ENCODE measurements at places on chromosomes 11 and 22.

DNA sequence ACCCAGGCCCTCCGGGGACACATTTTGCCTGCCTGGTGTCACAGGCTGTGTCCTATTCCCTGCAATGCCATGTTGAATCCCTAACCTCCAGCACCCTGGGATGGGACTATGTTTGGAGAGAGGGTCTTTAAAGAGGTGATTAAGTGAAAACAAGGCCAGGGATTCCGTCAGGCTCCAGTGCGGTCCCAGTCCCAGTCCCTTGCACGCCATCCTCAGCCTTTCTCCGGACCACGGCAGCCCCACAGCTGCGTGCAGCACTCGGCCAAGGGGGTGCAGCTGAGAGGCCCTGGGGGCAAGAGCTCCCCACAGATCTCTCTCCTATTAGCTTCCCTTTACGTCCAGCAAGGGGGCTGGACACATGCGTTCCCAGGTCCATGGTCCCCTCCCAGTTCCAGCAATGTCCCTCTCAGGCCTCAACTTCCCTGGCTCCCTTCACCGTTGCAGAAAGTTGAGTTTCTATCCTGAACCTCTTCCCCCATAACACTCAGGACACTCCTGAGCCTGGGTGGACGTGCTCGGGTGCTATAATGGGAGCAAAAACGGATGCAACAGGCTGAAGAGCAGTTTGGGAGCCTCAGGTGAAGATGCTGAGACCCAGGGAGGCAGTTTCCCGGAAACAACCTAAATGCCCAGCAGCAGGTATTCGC is 1422.7 kb downstream of the BRD1 start:
- DNase-seq = no peak

- no peak for DNase-seq
Measured at GRCh38 chr11:83572581-83573496, 286.7 kb upstream of the CCDC90B start.

- DNase-seq = no peak
Measured at GRCh38 chr22:30946354-30946753, 22.2 kb downstream of the MORC2 start.

DNA sequence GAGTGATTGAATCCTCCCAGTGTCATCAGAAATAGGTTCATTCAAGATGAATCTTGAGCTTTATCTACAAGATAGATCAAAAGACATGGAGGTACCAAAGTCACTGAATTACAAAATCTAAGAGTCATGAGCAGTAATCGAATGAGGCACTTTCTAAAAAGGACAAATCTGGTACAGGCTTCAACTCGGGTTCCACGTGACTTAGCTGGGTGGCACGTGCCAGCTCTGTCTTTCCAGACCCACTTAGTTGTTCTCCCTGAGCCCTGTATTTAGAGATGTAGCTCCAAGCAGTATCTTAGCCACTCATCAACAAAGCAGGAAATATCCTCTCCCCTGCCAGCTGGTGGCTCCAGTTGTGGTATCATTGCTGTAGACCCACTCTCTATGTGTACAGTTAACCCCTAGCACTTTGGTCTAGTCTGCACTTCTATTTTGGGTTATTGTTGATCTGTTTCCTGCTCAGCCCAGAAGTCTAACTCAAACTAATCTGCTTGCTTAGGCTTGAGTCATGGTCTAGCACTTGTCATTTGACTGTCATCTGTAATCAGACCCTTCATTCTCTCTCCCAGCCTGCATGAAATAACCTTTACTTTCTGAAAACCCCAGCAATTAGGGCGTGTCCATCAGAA is 528.7 kb downstream of the ETS1 start:
- no peak for DNase-seq

DNA sequence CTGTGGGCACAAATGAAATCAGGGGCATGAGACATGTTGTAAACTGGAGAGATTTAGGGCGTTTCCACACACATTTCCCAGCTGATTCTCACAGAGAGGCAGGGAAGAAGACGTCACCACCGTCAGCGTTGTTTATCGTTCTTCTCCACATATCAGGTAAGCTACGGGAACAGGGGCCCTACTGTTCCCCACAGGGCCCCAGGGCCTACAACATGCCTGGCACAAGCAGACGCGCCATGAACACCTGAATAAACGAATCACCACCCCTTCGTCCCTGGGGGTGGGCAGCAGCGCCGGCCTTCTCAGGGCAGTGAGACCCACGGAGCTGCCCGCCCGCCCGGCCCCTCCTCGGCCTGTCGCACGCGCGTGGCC is 342 bp downstream of the EFCAB6 start:
- DNase-seq = no peak

- no peak for DNase-seq
Measured at GRCh38 chr11:111707039-111707690, 59.0 kb downstream of the PPP2R1B start.

DNA sequence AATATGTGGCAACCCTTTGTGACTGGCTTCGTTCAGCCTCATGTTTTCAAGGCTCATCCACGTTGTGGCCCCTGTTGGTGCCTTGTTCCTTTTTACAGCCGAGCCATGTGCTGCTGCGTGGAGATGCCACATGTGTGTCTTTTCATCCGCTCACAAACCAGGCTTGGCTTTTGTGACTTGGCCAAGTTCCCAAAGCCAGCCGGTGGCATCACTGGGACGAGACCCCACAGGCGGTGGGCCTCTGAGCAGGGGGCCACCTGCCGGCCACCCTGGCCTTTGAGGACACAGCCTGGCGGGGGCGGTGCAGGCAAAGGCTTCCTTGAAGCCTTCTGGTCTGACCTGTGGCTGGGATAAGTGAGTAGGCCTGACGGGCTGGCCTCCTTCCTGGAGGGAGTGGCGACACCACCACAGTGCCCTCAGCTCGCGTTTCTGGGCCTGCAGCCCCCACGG is 10.5 kb downstream of the GRK2 start:
- peak; percentile 77 for DNase-seq

DNA sequence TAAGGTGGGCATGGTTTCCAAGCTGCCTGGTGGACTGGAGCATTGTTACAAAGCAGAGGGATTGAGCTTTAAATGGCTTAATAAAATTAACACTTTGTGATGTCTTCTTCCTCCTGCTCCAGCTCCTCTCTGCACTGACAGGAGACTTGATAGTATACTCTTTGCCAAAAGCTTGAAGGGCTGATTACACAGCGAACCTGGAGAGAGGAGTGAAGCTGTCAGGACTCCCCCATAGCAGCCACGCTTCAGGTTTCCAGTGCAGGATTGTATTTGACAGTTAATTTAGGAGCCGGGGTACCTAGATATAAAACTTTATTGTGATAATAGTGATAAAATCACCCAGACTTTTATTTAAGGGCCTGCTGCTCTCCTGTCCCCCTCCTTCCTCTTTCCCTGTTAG is 50.0 kb downstream of the TRIM44 start:
- no peak for DNase-seq

DNA sequence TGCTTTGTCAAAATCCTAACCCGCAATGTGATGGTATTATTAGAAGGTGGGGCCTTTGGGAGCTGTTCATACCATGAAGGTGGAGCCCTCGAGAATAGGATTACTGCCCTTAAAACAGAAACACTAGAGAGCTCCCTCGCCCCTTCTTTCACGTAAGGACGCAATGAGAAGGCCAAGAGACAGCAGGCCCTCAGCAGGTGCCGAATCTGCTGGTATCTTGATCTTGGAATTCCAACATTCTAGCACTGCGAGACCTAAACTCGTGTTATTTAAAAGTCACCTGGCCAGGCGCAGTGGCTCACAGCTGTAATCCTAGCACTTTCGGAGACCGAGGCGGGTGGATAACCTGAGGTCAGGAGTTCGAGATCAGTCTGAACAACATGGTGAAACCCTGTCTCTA is 33.1 kb downstream of the LARGE1 start:
- no peak for DNase-seq

DNA sequence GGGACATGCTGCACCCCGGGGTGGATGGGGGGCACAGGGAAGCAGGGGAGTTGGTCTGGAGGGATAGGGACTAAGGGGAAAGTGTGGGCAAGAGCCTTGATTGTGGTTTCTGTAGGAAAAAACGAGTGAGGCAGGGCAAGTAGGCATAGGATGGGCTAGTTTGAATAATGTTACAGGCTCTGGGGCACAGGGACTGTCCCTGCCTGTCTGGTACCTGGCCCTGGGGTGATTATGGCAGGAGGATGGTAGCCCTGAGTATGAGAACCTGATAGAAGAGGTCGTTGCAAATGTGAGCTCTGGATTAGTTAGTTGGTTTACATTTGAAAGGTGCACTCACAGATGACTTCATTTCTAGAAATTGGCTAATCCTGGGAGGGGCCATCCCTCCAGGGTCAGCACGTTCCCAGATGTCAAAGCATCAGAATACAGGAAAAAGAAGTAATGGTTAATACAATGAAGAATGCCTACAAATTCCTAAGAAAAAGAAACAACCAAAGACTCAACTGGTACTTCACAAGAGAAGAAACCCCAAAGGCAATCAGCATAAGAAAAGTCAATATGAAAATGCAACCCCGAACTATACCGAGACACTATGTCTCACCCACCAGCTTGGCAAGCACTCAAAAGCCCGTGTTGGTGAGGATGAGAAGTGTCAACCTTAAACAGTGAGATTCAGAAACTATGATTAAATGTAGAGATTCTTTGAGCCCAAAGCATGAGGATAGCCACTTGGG is 11.3 kb upstream of the SMIM38 start:
- DNase-seq = no peak

DNA sequence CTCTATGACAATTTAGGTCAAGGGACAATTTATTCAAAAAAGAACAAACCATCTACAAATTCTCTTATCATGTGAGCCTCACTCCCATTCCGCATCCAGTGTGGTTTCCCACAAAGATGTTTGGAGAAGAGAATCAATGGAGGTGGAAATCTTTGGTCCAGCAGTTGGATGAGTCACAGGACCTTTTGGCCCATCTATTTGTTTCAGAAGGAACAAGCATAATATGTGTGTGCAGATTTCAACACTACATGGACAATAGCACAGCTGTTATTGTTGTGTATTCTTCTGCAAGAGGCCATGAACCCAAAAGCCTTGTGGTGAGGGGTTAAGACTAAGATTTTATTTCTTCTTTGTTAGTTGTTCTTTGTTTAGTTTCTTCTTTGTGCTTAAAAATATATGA is 61.6 kb downstream of the OR10A6 start:
- no peak for DNase-seq

- no peak for DNase-seq
Measured at GRCh38 chr11:109123816-109124787, 297.9 kb upstream of the C11orf87 start.

GRCh38 chr22:48199667-48200066 is 1437.2 kb downstream of the TBC1D22A start:
- peak; percentile 27 for DNase-seq

DNA sequence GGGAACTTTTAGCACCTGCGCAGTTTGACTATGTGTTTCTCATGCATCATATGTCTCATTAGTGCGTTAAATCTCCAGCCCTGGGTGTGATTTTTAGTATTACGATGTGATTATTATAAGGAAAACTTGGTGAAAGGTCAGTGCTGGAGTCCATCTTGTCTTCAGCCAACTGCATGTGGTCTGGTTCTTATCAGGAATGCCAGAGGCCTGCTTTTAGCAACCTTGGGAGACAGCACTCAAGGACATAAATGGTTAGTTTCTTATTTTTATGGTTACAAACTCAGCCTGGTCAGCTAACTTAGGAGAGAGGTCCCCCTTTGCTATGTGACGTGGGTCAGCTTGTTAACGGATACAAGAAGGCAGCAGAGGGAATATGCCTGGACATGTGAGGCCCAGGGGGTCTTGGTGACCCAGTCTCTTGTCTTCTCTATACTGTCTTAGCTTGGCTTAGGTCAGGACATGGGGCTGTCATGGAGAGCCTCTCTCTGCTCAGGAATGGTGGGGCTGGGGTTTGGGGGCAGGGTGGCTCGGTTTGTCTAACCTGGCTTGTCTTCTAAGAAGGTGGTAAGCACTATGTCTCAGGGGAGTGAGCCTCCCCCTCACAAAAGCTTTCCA is 21.5 kb downstream of the KCTD21 start:
- no peak for DNase-seq

GRCh38 chr11:3983101-3983500 is 111.5 kb upstream of the RRM1 start:
- no peak for DNase-seq

- DNase-seq = no peak
Measured at GRCh38 chr11:78737891-78738290, 163.2 kb upstream of the NARS2 start.

DNA sequence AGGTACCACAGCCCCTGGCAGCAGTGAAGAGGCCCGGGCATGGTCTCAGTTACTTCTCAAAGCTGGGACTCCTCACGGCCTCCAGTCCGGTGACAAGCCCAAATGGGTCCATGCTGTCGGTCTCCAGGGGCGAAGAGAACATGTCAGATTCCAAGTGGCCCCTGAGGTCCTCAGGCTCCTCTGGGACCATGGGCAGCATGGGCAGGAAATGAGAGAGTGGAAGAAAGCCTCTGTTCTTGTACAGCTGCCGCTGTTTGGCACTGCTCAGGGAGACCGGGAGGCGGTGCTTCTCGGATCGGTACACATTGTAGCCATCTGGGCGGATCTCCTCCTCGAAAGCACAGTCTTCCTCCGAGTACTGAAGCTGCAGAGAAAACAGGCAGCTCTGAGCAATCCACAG is 4.6 kb downstream of the FGF19 start:
- DNase-seq = peak; percentile 41

DNA sequence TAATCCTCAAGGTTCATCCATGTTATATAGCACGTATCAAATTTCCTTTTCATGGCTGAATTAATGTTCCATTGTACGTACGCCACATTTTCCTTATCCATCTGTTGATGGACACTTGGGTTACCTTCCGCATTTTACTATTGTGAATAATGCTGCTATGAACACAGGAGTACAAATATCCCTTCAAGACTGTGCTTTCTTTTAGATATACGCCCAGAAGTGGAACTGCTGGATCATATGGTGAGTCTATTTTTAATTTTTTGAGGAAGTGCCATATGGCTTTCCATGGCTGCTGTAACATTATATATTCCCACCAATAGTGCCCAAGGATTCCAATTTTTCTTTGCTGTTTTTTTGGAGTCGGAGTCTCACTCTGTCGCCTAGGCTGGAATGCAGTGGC is 6.0 kb downstream of the MRPL40 start:
- no peak for DNase-seq

DNA sequence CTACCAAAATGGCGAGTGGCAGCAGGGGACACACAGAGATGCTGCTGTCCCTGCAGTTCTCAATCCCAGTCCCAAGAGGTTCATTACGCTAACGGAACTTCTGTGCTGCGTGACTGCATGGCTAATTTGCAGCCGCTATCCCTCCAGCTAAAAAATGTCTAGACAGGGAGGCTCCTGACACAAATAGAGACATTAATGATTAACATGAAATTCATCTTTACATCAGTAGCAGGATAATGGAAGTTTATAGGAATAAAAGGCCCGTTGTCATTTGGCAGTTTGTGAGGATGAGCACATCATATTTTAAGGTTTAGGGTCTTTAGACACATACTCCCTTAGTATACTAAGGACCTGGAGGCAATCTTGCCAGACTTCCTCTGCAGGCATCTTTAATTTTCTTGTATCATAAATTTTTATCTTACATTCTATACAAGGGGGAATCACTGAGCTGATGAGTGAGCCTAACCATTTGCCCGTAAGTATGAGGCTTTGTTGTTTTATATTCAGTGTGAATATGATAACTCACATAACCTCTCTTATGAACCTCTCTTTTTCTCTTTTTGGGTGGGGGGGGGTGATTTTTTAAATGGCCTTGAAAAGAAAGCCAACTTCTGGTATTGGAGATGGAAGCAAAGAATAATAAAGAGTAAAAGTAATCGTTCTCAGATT is 99.8 kb upstream of the OR9G4 start:
- DNase-seq = no peak
